SK-N-SH treated with all-trans-retinoic acid at 6 μM for 48 hours (cell line): ENCODE measurements at places on chromosomes 5 and 9.

DNA sequence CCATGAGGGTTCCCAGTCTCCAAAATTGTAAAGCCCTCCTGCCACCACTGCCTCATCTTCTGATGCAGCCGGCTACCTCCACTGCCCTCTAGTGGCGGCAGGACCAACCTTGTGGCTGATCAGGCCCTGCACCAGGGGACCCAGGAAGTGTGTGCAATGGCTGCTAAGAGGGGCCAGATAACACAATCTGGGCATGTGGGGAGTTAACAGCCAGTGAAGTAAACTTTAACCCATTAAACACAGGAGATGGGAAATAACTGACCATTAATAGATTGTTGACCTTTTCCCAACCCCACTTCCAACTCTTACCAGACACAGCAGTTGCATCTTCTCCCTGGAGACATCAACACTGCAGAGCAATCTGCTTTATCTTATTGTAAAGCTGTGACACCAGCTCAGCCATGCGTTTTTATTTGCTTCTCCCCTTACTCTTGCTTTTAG is 63.3 kb downstream of the FREM1 start:
- peak; percentile 99 for ATAC-seq

DNA sequence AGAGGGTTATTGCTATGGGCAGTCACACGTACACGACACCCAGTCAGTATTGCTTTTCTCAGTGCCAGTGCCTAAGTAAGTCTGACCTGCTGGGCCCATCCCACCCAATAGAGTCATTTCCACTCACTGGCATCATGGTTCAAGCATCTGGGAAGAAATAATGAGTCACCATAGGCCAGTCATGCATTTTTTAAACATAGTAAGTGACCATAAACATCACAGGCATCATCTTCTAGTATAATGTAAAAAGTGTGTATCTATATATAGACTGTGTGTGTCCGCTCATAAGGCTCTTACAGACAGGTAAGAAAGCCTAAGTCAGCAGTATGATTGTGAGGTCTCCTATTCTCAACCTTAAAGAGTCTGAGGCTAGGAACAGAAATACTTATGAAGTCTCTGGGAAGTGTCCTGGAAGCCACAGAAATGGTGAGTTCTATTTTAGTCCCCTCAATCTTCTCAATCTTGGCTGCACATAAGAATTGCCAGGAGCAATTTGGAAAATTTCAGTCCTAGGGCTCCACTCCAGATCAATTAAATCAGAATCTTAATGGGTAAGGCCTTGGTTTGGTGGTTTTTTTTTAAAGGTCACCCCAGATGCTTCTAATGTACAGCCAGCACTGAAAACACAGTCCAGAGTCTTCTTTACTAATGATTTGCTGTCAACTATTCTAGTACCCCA is 65.2 kb downstream of the ZNF366 start:
- ATAC-seq: peak; percentile 89

- ATAC-seq: no peak
Measured at GRCh38 chr5:180865981-180866695, 5.1 kb upstream of the ZFP62 start.

- ATAC-seq: peak; percentile 29; the same call in 2 of the 3 replicates
Measured at GRCh38 chr9:125820100-125820804, 73.1 kb downstream of the PBX3 start.

GRCh38 chr5:53110156-53110555 is 599 bp upstream of the MOCS2 start:
- ATAC-seq: peak; percentile 8

GRCh38 chr9:95497772-95498171 is 19.0 kb downstream of the PTCH1 start:
- ATAC-seq: no peak

DNA sequence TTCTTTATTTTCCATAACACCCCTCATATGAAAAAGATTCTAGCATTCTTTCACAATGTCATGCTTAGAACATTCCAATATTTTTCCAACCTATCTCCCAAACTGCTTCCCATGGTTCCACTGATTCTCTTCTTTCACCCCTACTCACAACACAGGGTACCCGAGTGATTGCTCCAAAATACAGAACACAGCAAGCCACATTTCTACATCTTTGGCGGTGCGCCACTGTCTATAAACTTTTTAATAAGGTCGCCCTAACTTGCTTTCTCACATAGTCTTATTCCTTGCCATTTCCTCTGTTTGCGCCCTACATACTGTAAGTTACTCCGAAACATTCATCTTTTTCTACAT is 517.1 kb downstream of the RAB3C start:
- no peak for ATAC-seq

- peak; percentile 55 for ATAC-seq
Measured at GRCh38 chr5:126805063-126805462, 28.1 kb downstream of the LMNB1 start.

GRCh38 chr5:133702791-133703770 is 90.7 kb upstream of the FSTL4 start:
- ATAC-seq: peak; percentile 58; the same call in 2 of the 3 replicates

GRCh38 chr5:8647111-8647510 is 778.2 kb downstream of the MTRR start:
- no peak for ATAC-seq

DNA sequence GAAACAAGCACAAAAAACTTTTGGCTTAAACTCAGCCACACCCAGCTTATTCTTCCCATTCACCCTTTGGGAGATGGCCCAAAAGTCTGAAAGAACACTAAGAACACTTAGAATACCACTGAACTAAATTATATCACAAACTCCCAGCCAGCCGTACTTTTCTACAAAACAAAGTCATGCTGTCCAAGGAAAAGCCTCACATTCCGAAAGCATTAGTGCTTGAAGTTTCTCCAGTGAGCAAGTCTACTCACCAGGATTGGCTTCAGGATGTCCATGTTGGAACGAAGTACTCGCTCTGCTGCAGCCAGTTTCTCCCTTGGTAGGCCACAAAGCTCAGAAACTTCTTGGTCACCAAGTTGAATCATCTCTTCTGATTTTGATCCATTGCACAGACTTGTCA is 69.7 kb downstream of the ABCA1 start:
- no peak for ATAC-seq

GRCh38 chr9:89536145-89536574 is 38.2 kb upstream of the SEMA4D start:
- ATAC-seq: no peak

DNA sequence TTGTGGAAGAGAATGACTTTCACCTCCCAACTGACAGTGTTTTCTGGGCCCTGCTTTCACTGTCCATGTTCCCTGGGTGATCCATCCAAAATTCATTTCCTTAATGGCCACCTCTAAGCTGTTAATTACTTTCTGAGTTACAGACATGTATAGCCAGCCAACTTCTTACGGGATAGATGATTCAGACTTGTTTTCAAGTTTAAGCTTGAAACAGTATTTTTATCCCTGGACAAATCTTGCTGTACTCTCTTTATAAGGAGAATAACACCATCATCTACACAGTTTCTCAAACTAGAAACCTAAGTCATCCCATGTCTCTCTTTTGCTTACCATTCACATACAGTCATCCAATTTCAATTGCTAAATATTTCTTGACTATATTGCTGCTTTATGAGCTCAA is 6.9 kb downstream of the FAM174A start:
- no peak for ATAC-seq

- ATAC-seq: no peak; the same call in 2 of the 3 replicates
Measured at GRCh38 chr9:110555551-110556331, 23.8 kb downstream of the SVEP1 start.

DNA sequence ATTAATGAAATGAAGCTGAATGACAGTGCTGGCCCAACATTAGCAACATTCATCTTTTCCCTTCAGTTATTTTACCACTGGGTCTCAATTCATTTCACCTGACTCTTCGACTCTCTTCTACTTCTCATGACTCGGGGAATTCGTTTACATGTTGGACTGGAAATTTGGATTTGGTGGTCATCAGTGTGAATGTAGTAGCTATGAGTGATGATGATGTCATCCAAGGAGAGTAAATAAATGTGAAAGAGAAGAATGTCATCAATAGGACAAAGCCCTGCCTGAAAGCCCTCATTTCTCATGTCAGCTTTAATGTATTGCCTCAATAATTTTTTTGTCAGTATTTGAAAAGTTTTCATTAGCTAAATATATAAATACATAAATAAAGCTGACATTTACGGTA is 21.9 kb upstream of the CFAP95 start:
- ATAC-seq: no peak

GRCh38 chr5:151495320-151495719 is 47.9 kb downstream of the SLC36A1 start:
- no peak for ATAC-seq

GRCh38 chr9:107286057-107286456 is 3.0 kb downstream of the RAD23B start:
- ATAC-seq: no peak

- peak; percentile 68 for ATAC-seq
Measured at GRCh38 chr9:133396952-133397351, 20.8 kb downstream of the STKLD1 start.

GRCh38 chr5:176711883-176712282 is 64.6 kb downstream of the TSPAN17 start:
- no peak for ATAC-seq

DNA sequence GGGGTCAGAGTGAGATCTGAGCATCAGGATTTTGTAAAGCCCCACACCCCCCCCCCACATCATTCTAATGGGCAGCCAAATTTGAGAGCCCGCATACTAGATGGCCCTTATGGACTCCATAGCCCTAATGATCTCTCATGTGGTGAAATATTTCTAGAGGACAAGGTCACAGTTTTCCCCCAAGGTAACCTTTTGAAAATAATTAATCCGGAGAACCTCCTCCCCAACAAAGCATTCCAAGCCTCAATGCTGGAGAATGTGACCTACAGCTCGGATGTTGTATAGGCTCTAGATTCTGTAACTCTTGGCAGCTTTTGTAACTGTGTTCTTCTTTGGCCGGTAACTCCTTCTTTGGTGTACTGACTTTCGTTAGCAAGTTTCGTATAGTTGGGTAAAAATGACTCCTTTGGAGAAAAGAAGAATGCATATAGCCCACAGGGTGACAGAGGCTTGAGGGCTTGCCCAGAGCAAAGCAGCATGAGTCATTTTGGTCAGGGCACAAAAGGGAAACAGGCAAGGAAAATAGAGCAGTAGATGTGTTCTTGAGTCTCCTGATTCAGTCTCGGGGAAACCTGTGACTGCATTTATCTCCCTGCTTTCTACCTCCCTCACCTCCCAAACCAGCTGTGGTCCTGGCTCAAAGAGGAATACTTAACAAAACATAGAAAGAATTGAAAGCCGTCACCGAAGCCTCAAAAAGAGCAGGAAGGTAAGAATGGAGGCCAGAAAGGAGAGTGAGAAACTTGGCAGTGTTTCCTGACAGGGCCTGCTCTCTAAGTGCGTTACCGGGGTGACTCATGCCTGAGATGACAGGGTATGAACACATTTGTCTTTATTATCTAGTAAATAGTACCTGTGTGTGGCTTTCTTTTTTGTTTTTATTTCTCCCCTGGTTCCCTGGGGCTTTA is 6.6 kb upstream of the XPA start:
- peak; percentile 94 for ATAC-seq

GRCh38 chr9:132008184-132008803 is 71.4 kb downstream of the MED27 start:
- peak; percentile 93 for ATAC-seq

- no peak for ATAC-seq
Measured at GRCh38 chr9:136977223-136977622, at the start of gene PTGDS. Gene PTGDS, plus strand, starts transcription at chr9:136977504. Its CDS starts 75 bp downstream, at chr9:136977579.

GRCh38 chr9:27856748-27857147 is 283.5 kb upstream of the C9orf72 start:
- ATAC-seq: no peak

DNA sequence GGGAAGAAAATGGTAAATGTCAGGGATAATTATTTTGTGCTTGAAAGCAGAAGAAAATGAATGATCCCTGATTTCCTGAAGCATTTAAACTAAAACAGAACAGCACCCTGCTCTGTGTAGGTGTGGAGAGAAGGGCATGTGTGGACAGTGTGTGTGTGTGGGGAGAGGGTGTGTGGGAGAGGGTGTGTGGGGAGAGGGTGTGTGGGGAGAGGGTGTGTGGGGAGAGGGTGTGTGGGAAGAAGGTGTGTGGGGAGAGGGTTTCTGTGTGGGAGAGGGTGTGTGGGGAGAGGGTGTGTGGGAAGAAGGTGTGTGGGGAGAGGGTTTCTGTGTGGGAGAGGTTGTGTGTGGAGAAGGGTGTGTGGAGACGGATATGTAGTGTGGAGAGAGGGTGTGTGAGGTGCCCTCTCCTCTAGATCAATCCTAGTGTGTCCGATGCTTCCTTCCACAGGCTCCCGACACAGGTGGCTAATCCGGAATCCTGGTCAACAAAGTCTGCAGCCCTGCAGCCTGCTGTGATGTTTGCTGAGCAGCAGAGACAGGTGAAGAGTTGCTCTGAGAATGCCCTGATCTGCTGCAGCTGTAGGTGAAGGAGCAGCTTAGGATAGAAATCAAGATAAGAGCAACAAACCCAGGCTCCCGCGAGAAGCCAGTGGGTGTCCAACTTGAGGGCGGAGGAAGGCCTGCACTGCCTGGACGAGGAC is 15.5 kb downstream of the IRX4 start:
- no peak; the same call in 1 of the 3 replicates for ATAC-seq

DNA sequence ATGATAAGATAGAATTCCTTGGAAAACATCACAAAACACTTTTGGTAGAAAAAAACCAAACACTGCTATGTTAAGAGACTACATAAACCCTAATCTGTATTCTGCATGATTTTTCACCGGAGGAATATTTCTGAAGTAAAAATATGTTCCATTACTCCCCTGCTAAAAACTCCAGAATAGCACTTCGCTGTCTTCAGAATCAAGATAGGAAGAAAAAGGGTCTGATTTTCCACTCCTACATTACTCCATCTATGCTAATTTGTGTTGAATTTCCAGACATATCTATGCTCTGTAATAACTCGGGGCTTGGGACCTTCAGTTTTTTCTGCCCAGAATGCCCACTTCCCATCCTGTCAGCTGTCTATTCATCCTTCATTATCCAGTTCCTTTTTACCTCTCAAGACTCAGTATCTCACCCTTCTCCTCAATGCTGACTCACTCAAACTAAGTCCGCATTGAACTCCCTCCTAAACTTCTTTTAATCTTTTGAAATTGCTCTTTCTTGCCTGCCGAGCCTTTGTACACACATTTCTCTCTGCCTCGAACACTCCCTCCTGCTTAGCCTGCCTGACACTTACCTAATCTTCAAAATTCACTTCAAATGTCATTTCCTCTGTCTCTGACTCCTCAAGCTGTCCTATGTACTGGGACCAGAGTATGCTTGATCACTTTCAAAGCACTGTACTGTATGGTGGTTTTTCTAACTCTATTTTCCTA is 171.0 kb downstream of the ARRDC3 start:
- peak; percentile 83 for ATAC-seq

GRCh38 chr9:89247431-89248353 is 63.3 kb upstream of the CKS2 start:
- ATAC-seq: no peak

GRCh38 chr9:35035851-35036701 is 36.3 kb downstream of the VCP start:
- no peak for ATAC-seq

DNA sequence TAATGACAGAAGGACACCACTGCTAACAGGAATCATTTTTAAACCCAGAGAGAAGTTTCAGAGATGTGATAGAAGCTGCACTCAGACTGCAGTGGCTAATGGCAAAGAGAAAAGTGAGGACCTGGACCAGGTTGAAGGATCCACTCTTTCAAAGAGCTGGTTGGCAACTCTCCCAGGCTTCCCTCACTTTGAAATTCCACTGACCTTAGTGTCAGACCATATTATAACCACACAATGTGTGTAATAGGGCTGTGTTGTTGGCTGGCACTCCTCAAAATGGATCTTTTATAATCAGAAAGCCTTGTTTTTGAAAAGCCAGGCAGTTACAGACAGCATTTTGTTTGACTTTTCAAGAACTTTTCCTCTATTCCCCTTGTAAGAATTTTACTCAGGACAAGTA is 280.7 kb downstream of the PRELID2 start:
- ATAC-seq: peak; percentile 92
